ENCODE measurements at places on chromosomes 16 and 17.

DNA sequence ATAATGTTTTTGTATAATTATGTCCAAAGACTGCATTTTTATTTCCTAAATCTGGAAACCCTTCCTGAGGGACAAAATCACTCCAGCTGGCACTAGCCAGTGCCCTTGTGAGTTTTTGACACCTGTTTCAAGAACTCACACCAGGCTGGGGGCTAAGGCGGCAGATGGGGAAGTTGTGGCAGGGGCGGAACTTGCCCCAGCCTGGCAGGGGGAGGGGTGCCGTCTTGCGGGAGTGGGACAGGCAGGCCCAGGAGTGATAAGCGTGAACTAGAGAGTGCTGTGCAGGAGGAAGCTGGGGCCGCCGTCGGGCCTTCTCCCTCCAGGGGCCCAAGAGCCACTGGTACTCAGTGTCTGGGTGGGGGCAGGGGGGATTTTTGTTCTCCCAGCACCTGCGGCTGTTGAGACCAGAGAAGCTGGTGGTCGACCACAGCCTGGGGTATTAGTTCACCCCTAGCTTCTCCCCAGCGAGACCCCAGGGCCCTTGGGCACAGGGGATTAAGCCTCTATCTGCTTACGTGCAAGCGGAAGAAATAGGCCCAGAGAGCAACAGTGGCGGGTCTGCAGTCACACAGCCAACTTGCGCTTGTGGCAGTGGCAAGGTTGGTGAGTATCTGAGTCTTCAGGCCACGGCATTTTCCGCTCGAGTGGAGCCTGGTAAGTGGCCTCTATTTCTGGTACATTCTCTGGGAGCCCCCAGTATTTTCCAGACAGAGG, 40.2 kb upstream of the PLCG2 start:
- DNase-seq = no peak

DNA sequence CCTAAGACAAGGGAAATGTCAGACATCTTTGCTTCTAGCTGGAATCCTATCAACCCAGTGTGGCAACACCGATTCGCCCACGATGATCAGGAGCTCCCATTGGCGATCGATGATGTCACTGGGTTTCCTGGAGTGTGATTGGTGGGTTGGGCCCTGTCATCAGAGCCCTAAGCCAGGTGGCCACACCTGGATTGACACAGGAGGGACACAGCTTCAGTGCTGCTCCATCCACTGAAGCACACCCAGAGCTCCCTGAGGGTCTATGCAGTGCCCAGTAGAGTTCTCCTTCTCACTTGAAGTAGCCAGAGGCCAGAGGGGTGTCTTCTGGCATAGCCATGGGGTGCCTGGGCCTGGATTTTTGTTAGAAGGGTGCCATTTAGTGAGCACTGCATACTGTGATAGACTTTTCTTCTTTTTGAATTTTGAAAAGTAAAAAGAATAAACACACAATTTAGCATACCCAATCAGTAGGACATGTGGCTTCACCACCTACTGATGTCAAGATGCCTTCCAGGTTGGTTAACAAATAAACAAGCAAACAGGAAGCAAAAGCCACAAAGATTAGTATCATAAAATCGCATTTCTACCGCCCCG, 77.6 kb downstream of the CMIP start:
- DNase-seq = no peak

DNA sequence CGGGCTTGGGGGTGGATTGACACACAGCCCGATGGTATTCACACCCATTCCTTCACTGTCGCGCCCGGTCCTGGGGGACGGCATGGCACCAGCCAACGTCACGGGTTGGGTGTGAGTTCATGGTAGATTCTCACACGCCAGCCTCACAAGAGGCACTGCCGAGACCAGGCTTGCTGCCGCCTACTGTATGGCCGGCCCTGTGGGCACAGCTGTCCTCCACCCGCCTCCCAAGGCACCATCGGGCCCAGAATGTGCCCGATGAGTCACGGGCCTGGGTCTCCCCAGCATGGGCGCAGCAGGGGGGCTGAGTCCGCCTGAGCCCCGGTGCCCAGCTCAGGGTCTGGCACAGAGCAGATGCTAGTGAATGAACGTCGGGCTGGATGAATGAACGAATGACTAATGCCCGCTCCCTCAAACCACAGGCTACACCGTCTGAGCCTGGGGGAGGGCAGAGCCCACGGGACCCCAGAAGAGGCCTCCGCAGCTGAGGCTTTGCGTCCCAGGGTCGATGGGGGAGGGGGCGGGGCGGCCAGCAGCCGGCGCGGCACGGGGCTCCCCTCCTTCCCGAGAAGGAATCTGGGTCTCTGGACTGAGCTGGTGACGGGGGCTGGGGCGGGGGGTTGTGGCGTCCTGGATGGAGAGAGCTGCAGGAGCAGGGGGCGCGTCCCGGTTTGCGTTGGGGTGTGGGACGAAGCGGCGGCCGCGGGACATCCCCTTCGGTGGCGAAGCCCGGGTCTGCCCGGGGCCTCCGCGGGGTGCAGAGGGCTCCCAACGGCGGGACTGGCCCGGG, 829 bp downstream of the PITPNM3 start:
- DNase-seq = no peak

GRCh38 chr16:83653785-83654184, 154.0 kb upstream of the HSBP1 start:
- DNase-seq = no peak

DNA sequence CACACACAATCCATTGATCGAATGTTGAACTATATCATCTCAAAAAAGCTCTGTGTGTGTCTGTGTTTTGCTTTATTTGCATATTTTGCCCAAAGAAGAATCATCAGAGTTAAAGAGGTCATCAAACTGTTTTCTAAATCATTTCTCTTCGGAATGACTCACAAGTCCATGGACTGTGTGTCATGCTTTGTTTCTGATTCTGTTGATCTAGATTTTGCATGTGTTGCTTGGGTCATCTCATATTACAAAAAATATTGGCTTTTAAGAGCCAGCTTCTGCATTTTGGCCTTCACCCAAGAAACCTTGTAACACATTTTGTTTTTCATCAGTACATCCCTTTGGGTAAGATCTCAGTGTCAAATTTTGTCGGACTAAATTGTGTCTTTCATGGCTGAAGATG, 471.2 kb upstream of the HSBP1 start:
- peak; percentile 29 for DNase-seq

DNA sequence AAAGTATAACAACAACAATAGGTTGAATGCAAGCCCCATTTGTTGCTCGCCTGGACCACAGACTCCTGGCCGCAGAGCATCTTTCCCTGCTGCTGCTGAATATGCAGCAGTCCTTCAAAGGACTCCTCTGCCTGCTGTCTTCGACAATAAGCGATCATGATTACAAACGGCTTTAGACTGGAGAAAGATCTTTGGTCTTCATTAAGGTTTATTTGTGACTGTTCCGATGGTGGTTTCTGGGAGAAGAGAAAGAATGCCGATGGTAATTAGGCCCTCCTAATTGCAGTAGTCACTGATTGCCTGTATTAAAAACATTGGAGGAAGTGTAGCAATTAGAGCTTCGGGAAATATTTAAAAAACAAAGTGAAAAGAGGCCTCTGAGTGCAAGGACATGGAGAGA, 138.2 kb downstream of the CACNG3 start:
- DNase-seq = no peak

GRCh38 chr17:40511667-40512220, 10.3 kb upstream of the TNS4 start:
- no peak for DNase-seq

GRCh38 chr16:1634541-1634940, 22.4 kb downstream of the CRAMP1 start:
- DNase-seq = no peak

All from RKO (cell line).